ENCODE measurements at places on chromosomes 6 and 20.

DNA sequence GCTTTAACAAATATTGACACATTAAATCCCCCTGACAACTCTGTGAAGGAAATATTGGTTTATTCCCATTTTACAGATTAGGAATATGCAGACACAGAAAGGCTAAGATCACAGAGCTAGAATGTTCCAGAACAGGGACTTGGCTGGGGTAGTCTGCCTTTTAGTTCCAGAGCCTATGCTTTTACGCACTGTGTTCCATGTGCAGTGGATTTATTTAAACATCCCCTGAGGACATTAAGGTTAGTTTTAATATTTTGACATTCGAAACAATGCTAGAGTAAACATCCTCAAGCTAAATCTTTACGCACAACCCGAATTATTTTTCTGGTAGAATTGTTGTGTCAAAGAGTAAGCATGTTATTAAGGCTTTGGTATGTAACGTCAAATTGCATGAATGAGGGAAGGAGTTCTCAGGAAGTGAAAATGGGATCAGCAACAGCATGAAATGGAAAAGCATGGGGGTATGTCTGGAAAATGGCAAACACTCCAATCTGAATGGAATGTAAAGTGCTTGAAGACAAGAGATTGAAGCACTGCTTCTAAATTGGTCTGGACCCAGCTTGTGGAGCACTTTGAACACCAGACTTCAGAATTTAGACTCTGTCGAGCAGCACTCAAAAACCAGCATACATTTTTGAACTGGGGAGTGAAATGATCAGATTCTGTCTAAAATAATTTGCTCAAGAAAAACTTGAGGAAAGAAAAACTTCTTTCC is 429.9 kb downstream of the CD83 start:
- DNase-seq = no peak

DNA sequence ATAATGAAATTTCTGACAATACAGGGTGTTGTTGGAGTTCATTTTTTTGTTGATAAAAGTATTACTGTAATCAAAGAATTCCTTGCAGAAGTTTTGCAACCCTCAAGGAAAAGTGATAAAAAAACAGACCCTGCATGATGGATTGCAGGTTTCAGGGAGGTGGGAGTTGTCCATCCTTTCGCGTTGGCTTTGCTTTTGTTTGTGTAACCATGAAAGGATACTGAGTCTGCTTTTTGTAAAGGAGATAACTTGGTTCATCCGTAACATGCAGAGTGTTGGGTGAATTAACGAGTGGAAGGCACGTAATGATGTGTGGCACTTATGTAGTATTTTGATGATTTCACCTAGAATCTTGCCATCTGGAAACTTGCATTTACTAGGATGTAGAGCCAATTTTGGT is 23.6 kb downstream of the FOXO3 start:
- no peak for DNase-seq

GRCh38 chr6:26205161-26205624 is 118.0 kb downstream of the HFE start:
- DNase-seq = no peak

DNA sequence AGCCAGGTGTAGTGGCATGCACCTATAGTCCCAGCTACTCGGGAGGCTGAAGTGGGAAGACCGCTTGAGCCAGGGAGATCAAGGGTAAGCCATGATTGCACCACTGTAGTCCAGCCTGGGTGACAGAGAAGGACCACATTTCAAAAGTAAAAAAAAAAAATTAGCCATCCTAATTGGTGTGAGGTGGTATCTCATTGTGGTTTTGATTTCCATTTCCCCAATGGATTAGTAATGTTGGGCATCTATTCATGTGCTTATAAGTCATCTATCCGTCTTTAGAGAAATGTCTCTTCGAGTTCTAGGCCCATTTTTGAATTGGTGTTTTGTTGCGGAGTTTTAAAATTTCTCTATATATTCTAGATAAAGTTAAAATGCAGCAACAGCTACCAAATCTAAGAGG is 21.7 kb downstream of the ABHD12 start:
- no peak for DNase-seq

- DNase-seq = no peak
Measured at GRCh38 chr6:149031859-149032598, 285.2 kb downstream of the UST start.

DNA sequence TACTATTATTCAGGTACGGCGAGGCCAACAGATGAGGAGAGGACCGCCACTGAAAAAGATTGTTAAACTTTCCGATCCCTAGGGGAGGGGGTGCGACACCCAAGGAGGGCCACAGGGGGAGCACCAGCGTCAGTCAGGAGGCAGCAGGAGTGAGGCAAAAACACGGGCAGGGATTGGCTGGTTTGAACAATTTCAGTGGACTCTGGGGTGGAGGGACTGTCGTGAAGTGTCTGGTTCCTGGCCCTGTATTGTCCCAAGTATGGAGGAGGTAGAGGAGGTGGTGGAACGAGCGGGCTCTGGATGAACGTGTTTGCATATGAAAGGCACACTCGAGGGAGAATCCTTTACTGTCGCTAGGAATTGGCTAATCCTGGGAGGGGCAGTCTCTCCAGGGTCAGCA is 32.5 kb upstream of the MCUR1 start:
- DNase-seq = peak; percentile 37

DNA sequence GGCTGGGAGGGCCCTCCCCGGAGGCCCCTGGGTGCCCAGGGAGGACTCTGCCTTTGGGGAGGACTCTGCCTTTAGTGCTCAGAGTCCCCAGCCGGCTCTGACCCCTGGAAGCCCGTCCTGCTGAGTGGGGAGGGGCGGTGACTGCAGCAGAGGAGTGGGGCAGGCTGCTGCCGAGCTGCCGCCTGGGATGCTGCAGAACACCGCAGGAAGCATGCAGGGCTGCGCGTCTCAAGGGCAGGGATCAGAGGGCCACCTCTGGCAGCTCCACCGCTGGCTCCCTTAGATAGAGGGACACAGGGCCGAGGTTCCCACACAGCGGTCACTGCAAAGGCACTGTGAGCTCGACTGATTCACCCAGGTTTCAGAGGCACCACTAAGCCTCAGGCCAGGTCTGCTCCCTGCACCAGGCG is 82.2 kb upstream of the GATA5 start:
- no peak for DNase-seq

- no peak for DNase-seq
Measured at GRCh38 chr6:32890831-32891230, 36.8 kb downstream of the PSMB9 start.

DNA sequence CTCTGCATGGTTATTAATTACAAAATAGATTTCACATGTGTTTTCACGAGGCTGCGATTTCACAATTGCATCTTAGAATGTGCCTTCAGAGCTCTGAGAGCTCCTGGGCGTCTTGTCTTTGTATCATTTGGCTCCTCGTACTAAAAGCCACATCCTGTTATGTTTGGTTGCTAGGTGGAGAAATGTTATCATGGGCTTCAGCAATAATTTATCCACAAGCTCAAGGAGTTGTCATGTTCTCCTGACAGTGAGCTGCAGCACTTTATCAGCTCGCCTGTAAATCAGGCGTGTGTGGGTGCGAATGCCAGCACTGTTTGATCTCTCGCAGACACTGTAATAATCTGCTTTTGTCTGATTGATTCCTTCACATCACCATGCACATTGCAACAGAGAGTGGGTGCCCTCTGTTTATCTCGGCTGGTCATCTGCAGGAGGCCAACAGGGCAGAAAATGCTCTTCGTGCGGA is 218.6 kb upstream of the ZFP64 start:
- DNase-seq = no peak

DNA sequence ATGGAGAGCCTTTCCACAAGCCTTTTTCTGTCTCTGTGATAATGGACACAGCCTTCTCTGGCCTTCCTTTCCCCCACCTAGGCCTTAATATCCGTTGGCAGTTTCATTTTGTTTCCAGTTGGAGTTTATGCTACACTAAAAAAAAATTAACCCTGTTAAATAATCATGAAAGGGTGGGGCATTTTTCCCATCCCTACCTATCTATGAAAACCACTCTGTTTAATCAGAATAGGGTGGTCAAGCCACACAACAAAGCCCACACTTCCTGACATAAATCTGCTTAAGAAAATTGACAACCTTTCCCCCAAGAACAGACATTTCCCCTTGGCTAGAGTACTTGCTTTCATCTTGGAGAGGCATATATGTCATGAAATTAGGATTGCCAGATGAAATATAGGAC is 14.2 kb downstream of the TXLNB start:
- DNase-seq = no peak

GRCh38 chr6:148288541-148288940 is 54.1 kb upstream of the SASH1 start:
- DNase-seq = no peak

DNA sequence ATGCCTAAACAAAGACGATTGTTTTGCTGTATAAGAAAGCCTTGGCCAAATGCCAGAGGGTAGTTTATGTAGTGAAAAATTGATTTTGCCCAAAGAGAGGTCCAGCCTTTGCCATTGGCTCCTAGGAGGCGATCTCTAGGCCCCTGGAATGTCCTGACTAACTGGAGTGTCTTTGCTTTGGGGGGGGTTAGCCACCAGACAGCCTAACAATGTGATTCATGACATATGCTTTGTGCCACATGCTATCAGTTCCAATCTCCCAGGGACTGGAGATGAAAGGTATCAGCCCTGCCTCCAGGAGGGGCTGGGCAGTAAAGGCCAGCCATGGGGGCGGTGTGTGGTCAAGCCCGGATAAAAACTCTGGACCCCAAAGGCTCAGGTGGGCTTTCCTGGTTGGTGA is 32.7 kb upstream of the TUBB2A start:
- DNase-seq = no peak

- DNase-seq = no peak
Measured at GRCh38 chr20:62910217-62910766, 16.0 kb downstream of the DIDO1 start.

- no peak for DNase-seq
Measured at GRCh38 chr6:46502486-46503119, 11.4 kb upstream of the RCAN2 start.

DNA sequence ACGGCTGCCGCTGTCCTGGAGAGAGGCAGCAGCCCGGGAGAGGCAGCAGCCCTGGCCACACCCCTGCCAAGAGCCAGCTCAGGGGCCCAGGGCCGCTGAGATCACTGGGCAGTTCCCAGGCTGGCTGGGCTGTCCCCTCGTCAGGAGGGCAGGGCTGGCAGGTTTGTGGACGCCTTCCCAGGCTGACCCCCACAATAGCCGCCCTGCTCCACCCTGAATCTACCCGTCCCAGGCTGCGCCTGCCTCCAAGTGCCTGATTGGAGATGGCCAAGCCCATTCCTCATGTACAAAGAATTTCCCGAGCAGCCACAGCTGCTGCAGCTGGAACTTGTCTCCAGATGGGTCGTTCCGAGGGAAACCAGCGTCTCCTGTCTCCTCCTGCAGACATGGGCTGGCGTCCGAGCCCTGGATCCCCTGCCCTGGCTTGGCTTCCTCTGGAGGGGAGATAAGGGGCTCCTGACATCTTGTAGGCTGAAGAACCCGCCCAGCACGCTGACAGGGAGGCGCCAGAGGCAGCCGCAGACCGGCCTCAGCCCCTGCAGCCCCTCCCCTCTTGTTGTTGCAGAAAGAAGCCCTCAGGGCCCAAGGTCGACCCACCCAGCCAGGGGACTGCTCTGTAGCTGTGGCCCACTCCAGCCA is 9.4 kb upstream of the GATA5 start:
- no peak for DNase-seq

DNA sequence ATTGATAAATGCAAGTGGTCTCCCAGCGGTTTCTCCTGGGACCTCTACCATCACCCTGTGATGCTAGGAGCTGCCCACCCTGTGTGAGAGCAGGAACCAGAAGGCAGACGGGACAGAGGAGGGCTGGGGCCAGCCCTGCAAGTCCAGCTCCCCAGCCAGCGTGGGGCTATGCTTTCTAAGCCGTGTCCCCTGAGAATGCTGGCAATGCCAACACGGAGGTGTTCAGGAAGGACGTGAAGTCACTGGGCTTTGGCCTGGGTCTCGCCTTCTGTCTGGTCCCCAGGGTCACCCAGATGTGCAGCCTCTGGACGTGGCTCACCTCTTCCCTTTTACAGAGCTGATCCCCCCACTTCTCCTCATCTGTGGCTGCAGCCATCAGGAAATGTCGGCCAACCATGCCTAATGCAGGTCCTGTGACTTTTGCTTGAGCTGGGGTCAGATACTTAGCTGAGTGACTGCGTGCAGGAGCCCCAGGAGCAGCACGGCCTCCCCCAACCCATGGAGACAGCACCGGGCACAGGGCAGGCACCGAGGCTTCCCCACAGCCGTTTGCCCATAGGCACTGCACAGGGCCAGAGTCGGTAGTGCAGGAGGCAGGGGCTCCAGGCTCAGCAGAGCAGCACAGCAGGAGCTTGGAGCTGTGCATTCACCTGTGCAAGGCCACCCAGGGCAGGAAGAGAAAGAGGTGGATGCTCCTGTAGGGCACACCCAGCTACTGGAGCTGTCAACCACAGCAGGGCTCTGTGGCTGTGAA is 66.2 kb downstream of the GNAS-AS1 start:
- no peak for DNase-seq

GRCh38 chr6:144033816-144034735 is 26.0 kb upstream of the PLAGL1 start:
- DNase-seq = no peak

DNA sequence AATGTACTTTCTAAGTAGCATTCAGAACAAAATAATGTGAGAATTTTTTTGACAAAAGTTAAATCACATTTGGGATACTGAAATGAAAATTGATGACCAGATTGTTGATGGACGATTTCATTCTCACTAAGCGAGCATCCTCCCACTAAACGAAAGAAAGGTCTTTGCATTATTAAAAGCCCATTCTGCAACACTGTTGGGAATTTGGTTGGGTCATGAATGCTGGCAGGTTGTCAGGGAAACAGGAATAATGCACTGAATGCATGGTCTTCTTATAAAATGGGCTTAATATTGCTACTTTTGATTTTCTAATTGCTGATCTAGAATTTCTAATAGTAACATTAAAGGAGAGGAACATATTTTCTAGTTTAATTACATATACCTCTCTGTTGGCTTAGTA is 229.8 kb downstream of the NKAIN2 start:
- no peak for DNase-seq

DNA sequence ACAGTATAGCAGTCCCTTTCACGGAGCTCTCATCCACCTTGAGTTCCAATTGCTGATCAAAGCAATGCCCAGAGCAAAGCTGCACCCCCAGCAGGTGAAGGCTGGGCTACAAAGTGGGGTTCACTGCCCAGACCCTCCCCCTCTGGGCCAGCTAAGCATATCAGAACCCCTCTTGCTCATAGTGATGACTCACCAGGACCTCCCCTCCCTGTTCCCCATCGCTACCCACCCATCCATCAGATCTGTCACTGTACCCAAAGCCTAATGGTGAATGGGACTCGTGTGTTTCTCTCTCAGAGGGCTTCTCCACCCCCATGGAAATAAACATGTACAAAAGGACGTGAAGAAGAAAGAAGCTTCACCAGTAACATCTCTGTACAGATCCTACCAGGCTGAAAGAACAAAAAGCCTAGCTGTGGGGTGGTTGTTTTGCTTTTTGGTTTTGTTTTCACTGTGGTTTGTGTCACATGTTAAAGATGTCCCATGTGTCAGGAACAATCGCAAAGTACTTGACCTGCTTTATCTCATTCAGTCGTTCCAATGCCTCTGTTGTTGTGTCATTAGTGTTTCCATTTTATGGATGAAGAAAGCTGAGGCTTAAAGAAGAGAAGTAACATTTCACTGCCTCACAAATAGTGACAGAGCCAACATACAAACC is 518.5 kb downstream of the CD83 start:
- DNase-seq = no peak
